ENCODE measurements at places on chromosomes 5 and 9. TPM values are rescaled to one million over a fixed set of nuclear protein-coding genes. Genes with fewer than 3 reads are reported as not detected.

BRINP1 gene
- 18.4 TPM for total RNA-seq

SPRY4 gene
- 140 TPM for total RNA-seq

NEUROG1 gene
- total RNA-seq = not detected

DNA sequence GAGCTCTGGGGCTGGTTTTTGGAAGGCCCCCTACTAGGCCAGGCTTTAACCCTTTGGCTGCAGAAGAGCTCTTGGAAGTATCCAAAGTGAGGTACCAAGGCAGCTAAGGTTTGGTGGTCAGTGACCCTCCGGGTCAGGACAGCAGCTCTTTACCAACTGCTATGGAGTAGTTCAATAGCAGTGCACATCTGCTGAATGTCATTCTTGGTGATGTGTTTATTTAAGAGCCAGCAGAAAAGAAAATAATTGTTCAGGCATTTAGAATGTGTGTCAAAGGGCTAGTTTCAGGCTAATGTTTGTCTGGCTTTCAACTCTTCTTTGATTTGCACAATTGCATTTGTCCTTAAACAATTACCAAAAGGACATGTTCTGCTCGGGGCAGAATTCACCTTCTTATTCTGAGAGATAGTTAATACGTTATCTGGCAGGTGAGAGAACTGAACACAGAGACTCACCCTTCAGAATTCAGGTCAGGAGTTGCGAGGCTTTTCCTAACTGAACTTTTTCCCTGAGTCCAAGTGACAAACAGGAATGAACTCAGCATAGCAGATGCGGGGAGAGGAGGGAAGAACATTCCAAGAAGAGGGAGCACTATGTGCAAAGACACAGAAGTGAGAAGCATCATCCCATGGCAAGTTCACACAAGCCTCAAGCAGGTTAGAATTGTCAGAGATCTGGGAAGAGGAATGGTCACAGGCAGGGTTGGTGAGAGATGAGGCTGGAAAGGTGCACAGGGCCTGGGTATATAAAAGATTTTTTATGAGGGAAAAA, 556.7 kb upstream of the TLE4 start:
- no peak for DNase-seq

DNA sequence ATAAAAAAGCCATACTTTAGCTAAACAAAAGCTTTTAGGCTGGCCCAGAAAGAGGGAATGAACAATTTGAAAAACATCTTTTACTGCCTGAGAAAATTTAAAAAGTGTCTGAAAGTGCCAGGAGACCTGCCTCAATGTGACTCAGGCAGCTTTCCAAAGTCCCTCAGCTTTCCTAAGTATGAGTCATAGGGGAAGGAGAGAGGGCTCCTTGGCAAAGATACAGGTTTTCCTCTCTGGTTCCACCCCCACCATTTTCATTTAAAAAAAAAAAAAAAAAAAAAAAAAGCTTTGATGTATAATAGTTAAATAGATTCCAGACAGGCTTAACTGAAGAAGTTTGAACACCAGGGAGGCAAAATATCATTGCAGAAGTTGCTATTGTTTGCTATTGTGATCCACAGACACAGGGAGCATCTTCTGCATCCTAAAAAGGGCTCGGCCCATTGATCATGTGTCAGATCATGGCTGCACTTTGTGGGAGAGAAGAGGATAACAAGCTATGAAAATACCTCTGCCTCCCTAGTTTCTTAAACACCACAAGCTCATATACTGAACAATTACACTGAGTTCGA, 71.5 kb downstream of the MRPS27 start:
- DNase-seq = no peak

GRCh38 chr9:92349771-92350739, 24.3 kb downstream of the CENPP start:
- no peak for DNase-seq

Data from WTC11 (cell line).